ENCODE measurements at places on chromosomes 2 and 18.

DNA sequence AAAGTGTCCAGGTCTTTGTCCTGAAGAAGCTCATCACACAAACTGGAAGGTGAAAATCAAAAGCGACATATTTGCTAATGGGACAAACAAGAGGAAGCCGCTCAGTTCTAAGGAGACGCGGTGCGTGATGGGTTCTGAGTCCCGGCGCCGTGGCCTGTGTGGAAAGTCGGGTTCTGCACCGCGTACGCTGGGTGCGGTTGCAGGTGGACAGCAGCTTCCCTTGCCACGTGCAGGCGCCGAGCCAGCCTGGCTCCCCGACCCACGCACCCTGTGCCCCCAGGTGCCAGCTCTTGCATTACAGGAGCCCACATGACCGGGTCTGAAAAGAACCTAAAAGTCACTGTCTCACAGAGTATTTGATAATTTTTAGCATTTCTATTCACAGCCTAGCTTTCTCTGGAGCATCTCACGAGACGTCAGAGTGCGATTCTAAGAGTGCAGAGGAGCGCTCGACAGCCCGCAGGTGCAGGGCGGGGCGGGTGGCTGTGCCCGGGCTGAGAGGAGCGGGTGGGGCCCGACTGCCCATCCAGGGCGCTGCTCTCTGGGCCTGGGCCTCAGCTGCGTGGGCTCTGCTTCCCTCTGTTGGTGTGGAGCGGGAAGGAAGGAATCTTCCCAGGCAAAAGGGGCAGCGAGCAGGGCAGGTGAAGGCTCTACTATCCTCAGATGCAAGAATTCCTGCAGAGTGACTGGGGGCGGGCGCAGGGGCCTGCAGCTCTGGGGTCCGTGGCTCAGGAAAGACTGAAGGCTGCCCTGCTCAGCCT, 39.4 kb downstream of the MYT1L start:
- DNase-seq: no peak

DNA sequence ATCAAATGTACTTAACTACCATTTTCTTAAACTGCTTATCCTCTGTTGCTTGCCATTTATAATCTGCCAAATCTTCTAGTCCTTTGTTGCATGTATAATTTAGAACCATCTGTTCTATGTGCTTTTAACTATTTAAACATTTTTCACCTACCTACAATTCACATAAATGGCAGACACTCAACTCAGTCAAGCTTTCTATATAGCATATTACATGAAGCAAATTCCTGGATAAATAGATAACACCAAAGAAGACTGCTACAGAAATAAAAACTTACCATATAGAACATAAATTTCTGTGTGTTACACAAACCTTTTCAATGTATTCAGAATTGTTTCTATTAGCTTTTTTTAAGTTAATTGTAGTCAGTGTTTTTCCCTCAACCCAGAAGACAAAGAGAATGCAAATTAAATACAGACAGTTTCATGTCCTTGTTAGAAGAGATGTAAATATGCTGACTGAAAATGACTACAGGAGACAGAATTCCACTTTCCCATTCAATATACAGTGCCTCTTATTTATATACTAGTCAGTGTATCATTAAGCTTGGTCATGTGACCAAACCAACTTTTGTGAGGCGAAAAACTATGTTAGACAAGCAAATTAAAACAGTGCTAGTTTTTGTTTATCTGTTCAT, 2.6 kb downstream of the BAZ2B start:
- DNase-seq: no peak

GRCh38 chr2:189022053-189022481, 47.9 kb downstream of the COL3A1 start:
- DNase-seq: no peak

GRCh38 chr18:66616523-66616983, 12.7 kb upstream of the CDH19 start:
- no peak for DNase-seq

GRCh38 chr2:160494201-160494644, 616 bp upstream of the RBMS1 start:
- DNase-seq: no peak

- DNase-seq: no peak
Measured at GRCh38 chr2:42693688-42694479, 70.1 kb downstream of the OXER1 start.

GRCh38 chr18:22221350-22221749, 52.0 kb downstream of the GATA6 start:
- DNase-seq: no peak

GRCh38 chr18:76130845-76131244, 364.2 kb downstream of the ZNF516 start:
- DNase-seq: no peak

GRCh38 chr2:222305516-222306392, 7.0 kb upstream of the PAX3 start:
- no peak for DNase-seq

GRCh38 chr18:79058007-79058406, 11.2 kb upstream of the ATP9B start:
- DNase-seq: no peak

GRCh38 chr2:66432801-66433694, 1.9 kb upstream of the MEIS1 start:
- DNase-seq: peak; percentile 50

- no peak for DNase-seq
Measured at GRCh38 chr2:39156107-39156506, 35.3 kb upstream of the SOS1 start.

GRCh38 chr2:99278793-99279291, 22.2 kb downstream of the LYG1 start:
- DNase-seq: no peak

- DNase-seq: no peak
Measured at GRCh38 chr2:204673877-204674276, 128.6 kb downstream of the PARD3B start.

GRCh38 chr2:15158100-15158499, 403.0 kb downstream of the NBAS start:
- DNase-seq: no peak

GRCh38 chr18:3498698-3499471, 48.9 kb downstream of the TGIF1 start:
- no peak for DNase-seq

DNA sequence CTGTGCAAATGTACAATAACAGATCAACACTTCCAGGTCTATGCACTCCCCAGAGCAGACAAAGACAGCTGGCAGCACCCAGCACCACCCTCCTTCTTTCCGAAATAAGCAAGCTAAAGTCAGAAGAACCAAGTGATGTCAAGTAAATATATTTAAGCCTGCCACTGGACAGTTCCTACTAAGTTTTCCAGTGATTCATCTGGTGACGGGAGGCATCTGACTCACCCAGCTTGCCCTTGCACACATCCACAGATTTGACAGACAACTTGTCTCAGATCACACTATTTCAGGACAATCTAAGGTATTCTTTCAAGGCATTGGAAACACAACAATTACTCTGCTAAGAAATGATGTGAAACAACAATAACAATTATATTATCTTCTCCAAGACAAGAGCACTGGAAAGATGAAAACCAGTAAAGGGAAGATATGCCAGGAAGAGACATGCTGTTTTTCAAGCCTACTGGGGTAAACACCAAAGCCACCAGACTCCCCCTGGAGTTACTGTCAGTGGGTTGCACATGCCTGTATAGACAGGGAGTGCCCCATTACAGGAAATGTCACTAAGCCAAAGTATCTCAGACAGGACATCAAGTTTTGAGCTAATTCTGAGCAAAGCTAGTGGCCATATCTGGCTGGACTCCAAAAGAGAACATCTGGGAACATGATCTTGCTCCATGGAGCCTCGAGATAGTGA, 287.9 kb upstream of the KLHL29 start:
- DNase-seq: no peak

DNA sequence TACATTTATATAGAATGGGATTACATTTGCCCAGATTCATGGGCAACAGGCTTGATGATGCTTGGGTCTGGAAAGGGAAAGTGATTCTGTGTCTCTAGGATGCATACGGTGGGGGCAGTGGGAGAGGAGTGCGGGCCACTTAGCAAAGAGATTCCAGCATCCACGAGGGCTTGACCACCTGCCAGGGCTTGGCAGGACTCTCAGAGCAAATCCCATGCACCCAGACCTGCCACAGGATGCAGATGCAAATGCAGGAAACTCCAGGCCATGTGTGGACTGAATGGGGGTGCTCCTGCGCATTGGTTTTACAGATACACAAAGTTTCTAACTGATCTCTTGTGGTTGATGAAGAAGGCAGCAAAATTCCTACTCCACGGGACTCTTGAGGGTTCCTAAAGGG, 334.7 kb downstream of the CYRIA start:
- no peak for DNase-seq

DNA sequence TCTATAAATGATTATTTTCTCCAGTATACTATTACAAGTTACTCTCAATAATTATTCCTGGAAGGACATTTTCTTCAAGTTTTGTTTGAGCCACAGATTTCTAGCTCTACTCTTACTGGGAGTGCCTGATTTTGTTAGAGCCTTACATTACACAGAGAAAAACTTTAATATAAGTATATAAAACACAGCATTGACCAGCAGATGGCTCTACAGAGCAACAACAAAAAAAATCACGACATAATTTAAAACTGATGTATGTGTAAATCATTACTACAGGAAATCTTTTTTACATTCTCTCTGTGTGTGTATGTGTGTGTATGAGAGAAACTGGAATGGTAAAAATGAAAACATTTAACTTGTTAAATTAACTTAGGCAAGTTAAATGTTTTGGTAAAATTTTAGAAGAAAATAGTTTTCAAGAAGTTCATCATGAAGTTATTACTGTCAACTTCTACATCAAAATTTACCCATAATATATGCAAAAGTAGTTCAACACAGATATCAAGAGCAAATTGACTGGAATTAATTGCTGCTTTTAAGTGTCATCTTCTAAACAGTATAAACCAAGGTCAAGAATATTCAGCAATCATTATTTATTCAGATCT, 103.3 kb downstream of the MDH1 start:
- DNase-seq: no peak

- DNase-seq: no peak
Measured at GRCh38 chr2:27092696-27093429, 6.3 kb downstream of the KHK start.

DNA sequence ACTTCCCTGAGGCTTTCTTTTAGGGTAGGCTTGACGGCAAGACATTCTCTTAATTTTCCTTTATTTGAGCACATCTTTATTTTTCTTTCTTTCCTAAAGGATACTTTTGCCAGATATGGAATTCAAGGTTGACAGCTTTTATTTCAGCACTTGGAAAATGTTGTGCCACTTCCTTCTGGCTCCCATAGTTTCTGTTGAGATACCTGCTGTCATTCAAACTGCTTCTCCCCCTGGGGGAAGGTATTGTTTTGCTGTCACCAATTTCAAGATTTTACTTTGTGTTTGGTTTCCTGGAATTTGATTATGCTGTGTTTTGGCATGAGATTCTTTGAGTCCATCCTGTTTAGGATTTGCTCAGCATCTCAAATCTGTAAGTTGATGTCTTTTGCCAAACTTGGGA, 39.1 kb upstream of the TWIST2 start:
- no peak for DNase-seq

GRCh38 chr2:69310111-69311023, 76.7 kb downstream of the GFPT1 start:
- DNase-seq: no peak

DNA sequence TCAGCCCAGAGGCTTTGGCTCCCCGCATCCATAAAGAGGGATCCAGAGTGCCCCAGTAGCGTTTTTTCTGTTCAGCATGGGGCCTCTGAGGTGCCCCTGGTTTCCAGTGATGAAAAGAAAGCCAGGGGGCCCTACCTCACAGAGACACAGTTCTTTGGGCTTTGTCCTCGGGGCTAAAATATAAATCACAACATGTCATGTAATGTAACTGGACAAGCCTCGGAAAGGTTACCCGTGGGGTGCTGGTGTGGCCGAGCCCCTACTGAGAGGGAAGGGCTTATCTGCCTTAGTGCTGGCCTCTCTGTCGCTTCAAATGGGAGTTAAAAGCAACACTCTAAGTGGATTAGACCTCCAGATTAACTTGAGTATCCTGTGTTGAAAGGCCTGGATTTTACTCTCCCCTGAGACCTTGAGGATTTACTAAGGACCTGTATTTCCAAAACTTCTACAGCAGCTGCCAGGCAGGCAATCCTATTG, 251.6 kb upstream of the APCDD1 start:
- DNase-seq: no peak

DNA sequence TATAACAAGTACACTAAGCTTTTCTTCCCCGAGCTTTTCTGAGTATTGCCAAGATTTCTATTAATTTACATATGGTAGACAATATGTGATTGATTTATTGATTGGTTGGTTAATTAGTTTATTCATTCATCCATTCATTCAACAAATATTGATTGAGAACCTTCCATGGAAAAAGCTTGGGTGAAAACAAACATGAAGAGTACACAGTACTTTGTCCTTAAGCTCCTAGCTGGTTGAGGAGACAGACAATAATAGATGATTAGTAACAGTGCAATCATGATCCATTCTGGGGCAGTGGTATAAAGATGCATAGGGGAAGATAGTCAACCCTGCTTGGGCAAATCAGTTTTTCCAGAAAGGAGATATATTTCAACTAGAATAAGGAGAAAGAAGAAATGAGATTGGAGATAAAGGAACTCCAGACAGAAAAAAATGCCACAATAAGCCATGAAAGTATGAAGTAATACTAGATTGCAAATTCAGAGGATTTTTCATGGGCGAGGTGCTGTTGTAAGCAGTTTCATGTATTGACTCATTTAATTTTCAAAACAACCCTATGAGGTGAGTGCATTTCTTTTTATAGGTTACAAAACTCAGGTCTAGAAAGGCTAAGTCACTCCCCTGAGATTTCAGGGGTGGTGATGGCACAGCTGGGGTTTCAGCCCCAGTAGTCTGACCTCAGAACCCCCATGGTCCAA, 129.5 kb downstream of the RND3 start:
- DNase-seq: no peak

DNA sequence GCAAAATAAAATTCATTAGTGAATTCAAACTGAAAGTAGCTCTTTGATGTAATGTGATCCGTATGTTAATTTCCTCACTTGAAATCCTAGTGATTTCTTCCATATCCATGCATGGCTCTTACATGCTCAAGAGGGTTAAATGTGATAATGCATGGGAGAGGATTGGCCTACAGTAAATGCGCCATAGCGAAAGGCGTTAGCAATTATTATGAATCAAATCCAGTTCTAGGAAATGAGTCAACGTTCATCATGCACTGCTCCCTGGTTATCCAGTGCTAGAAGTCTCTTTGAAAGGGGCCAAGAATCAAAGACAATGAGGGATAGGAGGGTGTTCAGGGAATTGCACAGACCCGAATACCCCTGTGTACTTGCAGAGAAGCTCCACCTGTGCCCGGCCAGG, 101.4 kb upstream of the RASGRP3 start:
- DNase-seq: no peak
